ENCODE measurements at places on chromosomes 16 and 17.

GRCh38 chr17:10631048-10631700 lies 25.9 kb downstream of the MYH3 start:
- H3K36me3 ChIP-seq: peaks cover 21% of the 10 kb centered on the region
- no peaks in the 10 kb centered on the region for H3K27me3 ChIP-seq
- peak; percentile 77 for DNase-seq
- H3K4me1 ChIP-seq: peaks cover 5% of the 10 kb centered on the region
- H3K27ac ChIP-seq: no peak overlapping the region
- H3K4me3 ChIP-seq: no peak overlapping the region

- no peaks in the 10 kb centered on the region for H3K4me1 ChIP-seq
- DNase-seq: no peak
- H3K27ac ChIP-seq: no peak overlapping the region
- no peaks in the 10 kb centered on the region for H3K27me3 ChIP-seq
These were observed 46.4 kb downstream of the GDPD1 start for GRCh38 chr17:59266745-59267144.

DNA sequence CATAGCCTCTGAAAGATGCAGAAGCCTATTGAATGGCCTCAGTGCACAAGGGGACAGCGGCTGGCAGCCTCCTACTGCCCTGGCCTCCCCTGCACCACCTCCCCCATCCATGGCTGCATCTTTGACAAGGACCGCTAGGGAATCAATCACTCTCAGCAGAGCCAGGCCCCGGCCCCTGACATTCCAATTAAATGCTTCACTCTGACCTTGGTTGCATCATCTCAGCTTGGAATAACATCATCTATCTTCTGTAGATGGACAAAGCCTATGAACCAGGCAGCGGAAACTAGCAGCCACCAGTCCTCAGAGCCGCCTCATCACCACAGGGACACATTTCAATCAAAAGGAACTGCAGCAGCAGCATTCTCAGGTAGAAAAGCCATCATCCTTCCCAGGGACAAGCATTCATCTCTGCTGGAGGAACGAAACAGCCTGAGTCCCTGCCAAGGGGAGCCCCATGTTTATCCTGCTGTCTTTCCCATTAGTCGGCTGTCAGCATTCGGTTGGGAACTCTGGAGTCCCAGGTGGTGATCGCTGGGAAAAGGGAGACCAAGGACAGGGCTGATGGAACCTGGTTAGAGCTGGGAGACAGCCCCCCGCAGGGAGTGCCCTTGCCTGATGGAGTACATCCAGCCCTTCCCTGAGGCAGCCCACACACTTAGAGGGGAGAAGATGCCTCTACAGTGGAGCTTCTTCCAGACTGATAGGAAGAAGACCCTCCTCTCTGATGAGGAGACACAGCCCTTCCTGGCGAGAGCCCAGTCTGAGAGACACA lies 11.5 kb upstream of the TMEM132E start:
- DNase-seq: no peak
- H3K4me1 ChIP-seq: no peaks in the 10 kb centered on the region
- H3K27ac ChIP-seq: no peak overlapping the region
- no peaks in the 10 kb centered on the region for H3K36me3 ChIP-seq
- no peak overlapping the region for H3K4me3 ChIP-seq

GRCh38 chr16:73847090-73847489 lies 449.5 kb upstream of the PSMD7 start:
- H3K4me3 ChIP-seq: no peak overlapping the region
- no peaks in the 10 kb centered on the region for H3K27me3 ChIP-seq
- no peak for DNase-seq
- no peaks in the 10 kb centered on the region for H3K36me3 ChIP-seq
- H3K27ac ChIP-seq: no peak overlapping the region

- H3K4me3 ChIP-seq: no peak overlapping the region
- peaks cover 3% of the 10 kb centered on the region for H3K36me3 ChIP-seq
- H3K27ac ChIP-seq: no peak overlapping the region
- H3K4me1 ChIP-seq: peaks cover 4% of the 10 kb centered on the region
- peaks cover 5% of the 10 kb centered on the region for H3K27me3 ChIP-seq
These were observed 21.5 kb upstream of the ATP5MC1 start for GRCh38 chr17:48871035-48871550.

GRCh38 chr17:78133971-78134898 lies 3.7 kb downstream of the TMC8 start:
- H3K4me1 ChIP-seq: peaks cover 75% of the 10 kb centered on the region
- peak overlapping the region; percentile 67 for H3K27ac ChIP-seq
- H3K4me3 ChIP-seq: peak overlapping the region; percentile 83
- peak; percentile 94 for DNase-seq
- H3K27me3 ChIP-seq: no peaks in the 10 kb centered on the region
